ENCODE measurements at places on chromosomes 11 and 22.
A peak's percentile ranks its signal among the peaks of the same experiment; 100 is the strongest.

GRCh38 chr11:115963156-115963555, 458.9 kb upstream of the CADM1 start:
- peak; percentile 62 for DNase-seq

- no peak for DNase-seq
These were observed 6.6 kb upstream of the KCTD17 start for GRCh38 chr22:37044634-37045625.

GRCh38 chr11:3989921-3990290, 104.7 kb upstream of the RRM1 start:
- no peak for DNase-seq

- DNase-seq: no peak
These were observed 112.4 kb downstream of the TENM4 start for GRCh38 chr11:79328402-79328801.
